Nephron progenitor cell (in vitro differentiated cells): ENCODE measurements at places on chromosomes 6 and 20.

GRCh38 chr6:85585741-85586140, 7.9 kb downstream of the SNX14 start:
- no peak for DNase-seq

GRCh38 chr6:9984607-9985006, 430.3 kb downstream of the TFAP2A start:
- DNase-seq = no peak

- no peak for DNase-seq
Observed at GRCh38 chr6:115415378-115415777, 645.3 kb downstream of the FRK start.

DNA sequence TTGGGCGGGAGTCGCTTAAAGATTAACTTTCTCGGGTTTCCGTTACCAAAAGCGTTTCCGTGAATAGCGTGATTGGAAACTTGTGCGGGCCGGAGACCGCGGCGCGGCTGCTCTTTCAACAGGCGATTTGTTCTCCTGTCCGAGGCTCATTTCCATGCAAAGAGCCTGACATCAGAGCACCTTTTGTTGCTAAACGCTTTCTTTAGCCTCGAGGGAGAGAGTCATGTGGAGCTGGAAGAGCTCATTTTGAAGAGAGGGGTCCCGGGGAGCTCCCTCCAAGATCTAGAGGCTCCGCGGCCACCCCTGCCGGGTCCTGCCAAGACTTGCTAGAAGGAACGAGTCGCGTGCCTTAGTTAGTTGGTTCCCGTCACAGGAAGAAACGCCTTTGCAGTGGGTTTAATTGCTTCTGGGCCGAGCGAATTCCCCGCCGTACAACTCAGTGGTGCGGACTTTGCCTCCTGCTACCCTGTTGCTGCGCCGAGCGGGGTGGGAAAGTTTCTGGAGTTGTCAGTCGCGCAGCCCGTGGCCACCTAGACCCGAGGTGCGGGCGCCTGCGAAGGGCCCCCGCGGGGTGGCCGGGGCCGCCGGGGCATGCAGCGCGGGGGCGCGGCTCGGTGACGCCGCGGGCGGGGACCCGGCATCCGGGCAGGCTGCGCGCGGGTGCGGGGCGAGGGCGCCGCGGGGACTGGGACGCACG, at the start of gene SASH1:
Gene SASH1, plus strand, starts transcription at position 489 of the 697 bp plus-strand sequence. CDS start 230 bp downstream, outside the sequence.
- DNase-seq = peak; percentile 77

GRCh38 chr6:143136647-143137046, 76.0 kb downstream of the AIG1 start:
- DNase-seq = no peak

- no peak for DNase-seq
Observed at GRCh38 chr20:15763366-15763765, 809.9 kb downstream of the KIF16B start.

DNA sequence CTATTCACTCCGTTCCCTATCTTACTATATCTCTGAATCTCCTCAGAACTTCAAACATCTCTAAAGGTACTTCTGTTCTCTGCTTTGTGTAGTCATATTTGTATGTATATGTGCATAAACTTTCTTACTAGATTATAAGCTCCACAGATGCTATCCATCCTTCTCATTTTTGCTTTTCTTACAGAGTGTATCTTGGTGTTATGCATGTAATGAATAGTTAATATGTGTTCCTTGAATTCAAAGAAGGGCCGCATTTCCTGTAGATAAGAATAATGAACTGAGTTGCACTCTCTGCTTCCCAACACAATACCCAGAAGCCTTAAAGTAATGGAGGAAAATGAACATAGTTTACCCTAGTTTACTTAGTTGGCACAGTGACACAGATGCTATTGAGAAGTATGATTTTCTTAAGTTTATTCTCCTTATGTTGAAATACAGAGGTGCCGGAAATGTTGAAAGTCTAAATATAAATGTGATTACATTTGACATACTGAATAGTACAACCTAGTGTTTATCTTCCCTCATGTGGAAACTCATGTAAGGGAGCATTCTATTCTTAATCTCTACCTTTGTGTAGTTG, 6.0 kb downstream of the NUS1 start:
- DNase-seq = no peak

DNA sequence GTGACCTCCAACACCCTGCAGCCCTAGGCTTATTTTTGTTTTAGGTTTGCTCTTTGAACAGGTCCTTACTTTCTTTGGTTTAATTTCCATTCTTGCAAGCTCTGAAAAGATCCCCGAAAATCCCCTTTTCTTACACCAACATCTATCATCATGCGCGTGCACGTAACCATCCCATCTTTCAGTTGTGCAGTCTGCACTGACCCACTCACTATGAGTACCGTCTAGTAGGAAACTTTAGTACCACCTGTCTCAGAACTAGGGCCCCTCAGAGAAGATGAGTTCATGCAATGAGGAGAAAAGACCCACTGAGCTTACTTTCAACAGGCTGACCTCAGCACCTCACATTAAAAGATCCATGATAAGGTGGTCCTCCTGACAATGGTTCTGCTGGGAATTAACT, 120.6 kb upstream of the AGPAT4 start:
- DNase-seq = no peak

GRCh38 chr6:16137451-16137801, 8.5 kb downstream of the MYLIP start:
- DNase-seq = no peak

DNA sequence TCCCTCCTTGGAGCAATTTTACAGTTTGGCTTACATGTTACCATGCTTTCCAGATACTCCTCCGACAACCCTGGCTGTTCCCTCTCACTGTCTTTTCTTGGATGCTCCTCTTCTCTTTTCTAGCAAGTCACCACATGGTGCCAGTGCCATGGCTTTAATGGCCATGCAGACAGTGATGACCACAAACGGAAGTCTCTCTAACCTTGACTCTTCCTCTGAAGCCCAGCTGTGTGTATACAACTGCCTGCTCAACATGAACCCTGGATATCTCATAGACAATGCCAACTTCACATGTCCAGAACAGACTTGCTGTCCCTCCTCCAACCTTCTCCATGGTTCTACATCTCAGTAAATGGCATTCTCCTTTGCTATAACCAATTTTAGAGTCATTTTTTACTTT, 49.8 kb upstream of the NEDD9 start:
- DNase-seq = no peak

GRCh38 chr6:40383348-40384115, 203.6 kb downstream of the LRFN2 start:
- no peak for DNase-seq

DNA sequence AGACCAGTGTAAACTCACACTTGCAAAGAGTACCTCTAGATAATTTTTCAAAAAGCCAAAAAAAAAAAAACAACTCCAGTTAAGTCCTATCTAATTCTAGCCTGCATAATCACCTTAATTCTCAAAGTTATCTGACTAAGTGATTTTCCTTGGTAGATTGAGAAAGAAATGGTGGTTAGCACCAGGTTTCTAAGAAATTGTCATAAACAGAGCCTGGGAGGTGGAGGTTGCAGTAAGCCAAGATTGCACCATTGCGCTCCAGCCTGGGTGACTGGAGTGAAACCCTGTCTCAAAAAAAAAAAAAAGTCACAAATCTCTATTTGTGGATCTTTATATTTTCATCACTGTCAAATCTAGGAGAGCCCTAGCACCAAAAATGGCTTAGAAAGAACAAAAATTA, 8.9 kb downstream of the FBXO5 start:
- no peak for DNase-seq

GRCh38 chr6:135244805-135245204, 63.7 kb downstream of the MYB start:
- no peak for DNase-seq

DNA sequence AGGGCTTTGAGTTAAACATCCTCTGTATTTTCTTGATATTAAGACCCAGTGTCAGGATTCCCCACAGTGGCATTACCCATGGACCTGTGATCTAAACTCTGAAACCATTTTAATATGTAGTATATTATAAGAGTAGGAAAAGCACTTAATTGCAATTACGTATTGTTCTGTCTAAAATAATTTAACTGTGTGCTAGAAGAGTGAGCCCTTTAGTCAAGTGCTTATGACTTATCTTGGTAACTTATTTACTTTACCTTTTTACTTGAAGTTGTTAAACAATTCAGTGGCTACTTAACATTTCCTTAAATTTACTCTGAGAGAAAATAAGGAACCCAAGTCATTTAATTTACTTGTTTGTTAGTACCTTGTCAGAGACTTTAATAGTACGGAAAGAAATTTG, 173.6 kb downstream of the CDKAL1 start:
- no peak for DNase-seq
